ENCODE measurements at places on chromosomes 1 and 21. TPM values are rescaled to one million over a fixed set of nuclear protein-coding genes. Genes with fewer than 3 reads are reported as not detected.

- no peaks in the 10 kb centered on the region for H3K36me3 ChIP-seq
- H3K27ac ChIP-seq, result no peak overlapping the region
- DNase-seq, result no peak
Measured at GRCh38 chr1:202844259-202844658, 33.5 kb downstream of the PCAT6 start.

The APOBEC4 gene
- total RNA-seq, result not detected

The PRRC2C gene
- 262 TPM for total RNA-seq

GRCh38 chr1:55466373-55466772 lies 251.2 kb upstream of the USP24 start:
- no peak overlapping the region for H3K27ac ChIP-seq
- DNase-seq, result no peak
- H3K4me3 ChIP-seq, result no peak overlapping the region
- H3K36me3 ChIP-seq, result no peaks in the 10 kb centered on the region

DNA sequence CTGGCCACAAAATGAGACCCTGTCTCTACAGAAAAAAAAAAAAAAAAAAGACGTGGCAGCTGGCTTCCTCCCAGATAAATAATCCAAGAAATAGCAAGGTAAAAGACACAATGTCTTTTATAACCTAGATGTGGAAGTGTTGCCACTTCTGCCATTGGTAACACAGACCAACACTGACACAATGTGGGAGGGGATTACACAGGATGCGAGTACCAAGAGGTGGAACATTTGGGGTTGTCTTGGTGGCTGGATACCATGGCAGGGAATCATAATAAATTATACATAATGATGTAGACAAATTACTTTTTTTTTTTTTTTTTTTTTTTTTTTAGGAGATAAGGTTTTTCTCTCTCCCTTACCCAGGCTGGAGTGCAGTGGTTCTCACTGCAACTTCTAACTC lies 6.0 kb upstream of the NEXN start:
- peaks cover 3% of the 10 kb centered on the region for H3K36me3 ChIP-seq
- H3K27ac ChIP-seq, result no peak overlapping the region
- H3K27me3 ChIP-seq, result peaks cover 3% of the 10 kb centered on the region
- DNase-seq, result no peak

- no peaks in the 10 kb centered on the region for H3K36me3 ChIP-seq
- no peak overlapping the region for H3K4me3 ChIP-seq
- H3K4me1 ChIP-seq, result no peaks in the 10 kb centered on the region
- no peaks in the 10 kb centered on the region for H3K27me3 ChIP-seq
- no peak for DNase-seq
Measured at GRCh38 chr1:55298167-55298894, 83.2 kb upstream of the USP24 start.

DNA sequence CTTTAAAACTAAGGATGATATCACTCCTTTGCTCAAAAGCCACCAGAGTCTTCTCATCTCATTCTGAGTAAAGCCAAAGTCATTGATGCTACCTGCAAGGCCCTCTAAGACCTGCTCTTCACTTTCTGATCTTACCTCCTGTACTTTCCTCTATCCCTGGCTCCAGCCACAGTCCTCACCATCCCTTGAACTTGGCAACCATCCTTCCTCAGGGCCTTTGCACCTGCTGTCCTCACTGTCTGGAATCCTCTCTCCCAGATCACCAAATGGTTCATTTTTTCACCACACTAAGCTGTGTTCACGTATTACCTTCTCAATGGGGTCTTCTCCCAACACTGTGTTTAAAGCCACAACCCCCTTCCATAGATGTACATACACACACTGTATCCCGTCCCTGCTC lies 4.3 kb upstream of the PHLDA3 start:
- H3K4me1 ChIP-seq, result peaks cover 7% of the 10 kb centered on the region
- peaks cover 45% of the 10 kb centered on the region for H3K27me3 ChIP-seq
- no peaks in the 10 kb centered on the region for H3K36me3 ChIP-seq
- H3K27ac ChIP-seq, result no peak overlapping the region
- no peak overlapping the region for H3K4me3 ChIP-seq

DNA sequence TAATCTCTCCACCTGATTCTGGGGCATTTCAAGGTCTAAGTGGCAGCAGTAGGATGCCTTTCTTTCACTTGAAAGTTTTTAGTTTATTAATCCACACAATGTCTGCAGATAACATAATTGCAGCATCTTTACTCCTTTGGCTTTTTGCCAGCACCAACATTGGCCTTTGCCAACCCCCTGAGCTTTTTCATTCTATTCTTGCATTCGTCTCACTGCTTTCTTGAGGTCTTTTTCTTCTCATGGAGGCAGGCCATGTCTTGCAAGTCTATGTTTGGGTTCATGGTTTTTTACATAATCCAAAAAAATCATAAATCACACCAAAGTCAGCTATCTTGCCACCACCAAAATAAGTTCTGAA lies 30.4 kb upstream of the COG2 start:
- H3K27me3 ChIP-seq, result peaks cover 10% of the 10 kb centered on the region
- no peaks in the 10 kb centered on the region for H3K36me3 ChIP-seq
- DNase-seq, result no peak
- H3K27ac ChIP-seq, result no peak overlapping the region
